ENCODE measurements at places on chromosomes 2 and 18.

DNA sequence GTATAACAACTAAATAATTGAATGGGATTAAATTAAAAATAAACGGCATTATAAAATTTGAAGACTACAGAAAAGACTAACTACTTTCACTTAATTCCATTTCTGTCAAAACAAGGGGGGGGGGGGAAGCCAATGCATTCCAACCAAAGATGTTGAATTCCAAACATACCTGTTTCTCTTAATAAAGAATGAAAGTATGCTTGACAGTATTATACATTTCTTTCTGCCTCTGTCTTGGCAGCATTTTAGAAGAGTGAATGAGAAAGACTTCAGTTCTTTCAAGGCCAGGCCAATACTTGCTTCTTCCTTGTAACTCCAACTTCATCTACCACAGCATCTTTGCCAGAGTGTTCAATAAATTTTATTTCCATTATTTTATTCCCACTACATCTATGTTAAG is 65.9 kb downstream of the PDE11A start:
- no peak for DNase-seq

DNA sequence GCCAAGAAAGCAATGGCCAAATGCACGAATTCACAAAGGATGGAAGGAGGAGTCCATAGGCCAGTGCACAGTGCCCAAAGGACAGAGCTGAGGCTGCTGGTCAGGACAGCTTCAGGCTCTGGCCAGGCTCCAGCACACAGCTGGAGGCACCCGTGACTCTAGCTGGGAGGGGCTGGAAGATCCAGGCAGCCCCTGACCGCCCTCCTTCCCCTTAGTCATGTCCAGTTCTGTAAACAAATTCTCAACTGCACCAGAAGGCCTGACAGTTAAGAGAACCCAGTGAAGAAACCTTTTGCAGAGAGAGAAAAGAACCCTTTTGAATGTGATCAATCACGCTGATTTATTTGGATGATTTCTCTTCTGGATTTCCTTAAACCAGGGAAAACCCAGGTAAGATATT is 7.7 kb upstream of the YWHAQ start:
- peak; percentile 97 for DNase-seq

- peak; percentile 68 for DNase-seq
Measured at GRCh38 chr2:206800506-206801417, 35.4 kb downstream of the FASTKD2 start.

DNA sequence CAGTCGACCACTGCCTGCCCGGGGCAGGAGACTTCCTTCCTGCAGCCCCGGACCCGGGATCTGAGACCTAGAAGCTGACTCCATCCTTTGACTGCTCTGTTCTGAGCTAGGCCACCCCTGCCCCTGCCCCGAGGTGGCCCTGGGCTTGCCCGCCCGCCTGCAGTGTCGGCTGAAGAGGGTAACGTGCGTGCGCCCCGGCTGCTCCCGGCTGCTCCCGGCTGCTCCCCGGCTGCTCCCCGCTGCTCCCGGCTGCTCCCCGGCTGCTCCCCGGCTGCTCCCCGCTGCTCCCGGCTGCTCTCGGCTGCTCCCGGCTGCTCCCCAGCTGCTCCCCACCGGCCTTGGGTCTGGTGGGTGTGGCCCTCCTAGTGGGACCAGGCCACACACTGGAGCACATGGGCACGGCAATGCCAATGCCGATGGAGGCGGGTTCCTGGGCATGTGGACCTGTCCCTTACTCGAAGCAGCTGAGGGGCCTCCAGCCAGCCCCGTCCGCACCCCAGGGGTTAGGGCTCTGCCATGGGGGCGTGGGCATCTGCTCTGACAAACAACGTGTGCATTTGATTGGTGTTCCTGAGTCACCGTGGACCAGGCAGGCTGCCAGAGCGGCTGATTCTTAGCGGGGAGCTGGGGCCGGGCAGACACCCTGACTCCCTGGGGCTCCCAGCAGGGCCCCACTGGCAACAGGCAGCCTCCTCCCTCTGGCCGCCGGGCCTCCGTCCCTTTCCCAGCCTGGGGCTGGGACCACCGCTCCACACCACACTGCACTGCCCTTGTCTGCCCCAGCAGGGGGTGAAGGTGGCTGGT is 2.0 kb upstream of the GAL3ST2 start:
- peak; percentile 69 for DNase-seq

- DNase-seq, result peak; percentile 37
Measured at GRCh38 chr2:197915548-197916265, 111.3 kb downstream of the PLCL1 start.

GRCh38 chr2:8611246-8611645 is 70.6 kb upstream of the ID2 start:
- no peak for DNase-seq
